ENCODE measurements at places on chromosomes 2 and 18. TPM values are rescaled to one million over a fixed set of nuclear protein-coding genes. Genes with fewer than 3 reads are reported as not detected.

Gene GALR1
- total RNA-seq: not detected

Gene RND3
- total RNA-seq: 69.8 TPM

Gene DNAJC5G
- 0.98 TPM for total RNA-seq

Gene IL1R2
- total RNA-seq: not detected

Gene ITGAV
- total RNA-seq: 439 TPM

Gene IWS1
- 38.4 TPM for total RNA-seq

Gene ST8SIA3
- total RNA-seq: not detected

Gene DUSP19
- total RNA-seq: 2.6 TPM

Gene TRIM54
- total RNA-seq: 0.33 TPM

Gene MOB1A
- 155 TPM for total RNA-seq

Gene SAG
- not detected for total RNA-seq

Gene KIAA1328
- 7.5 TPM for total RNA-seq

Gene MAP2
- total RNA-seq: 23.2 TPM

Gene ZNF236
- 12.7 TPM for total RNA-seq

Gene GPR45
- not detected for total RNA-seq

Gene PARD3B
- 18.1 TPM for total RNA-seq

Gene GPR17
- not detected for total RNA-seq

Gene EGR4
- not detected for total RNA-seq

Gene GRB14
- 5.9 TPM for total RNA-seq

Gene REG3G
- not detected for total RNA-seq

Gene XDH
- total RNA-seq: not detected
